Retina (tissue), 1 donor: ENCODE measurements at places on chromosomes 13 and 19.
A peak's percentile ranks its signal among the peaks of the same experiment; 100 is the strongest.

DNA sequence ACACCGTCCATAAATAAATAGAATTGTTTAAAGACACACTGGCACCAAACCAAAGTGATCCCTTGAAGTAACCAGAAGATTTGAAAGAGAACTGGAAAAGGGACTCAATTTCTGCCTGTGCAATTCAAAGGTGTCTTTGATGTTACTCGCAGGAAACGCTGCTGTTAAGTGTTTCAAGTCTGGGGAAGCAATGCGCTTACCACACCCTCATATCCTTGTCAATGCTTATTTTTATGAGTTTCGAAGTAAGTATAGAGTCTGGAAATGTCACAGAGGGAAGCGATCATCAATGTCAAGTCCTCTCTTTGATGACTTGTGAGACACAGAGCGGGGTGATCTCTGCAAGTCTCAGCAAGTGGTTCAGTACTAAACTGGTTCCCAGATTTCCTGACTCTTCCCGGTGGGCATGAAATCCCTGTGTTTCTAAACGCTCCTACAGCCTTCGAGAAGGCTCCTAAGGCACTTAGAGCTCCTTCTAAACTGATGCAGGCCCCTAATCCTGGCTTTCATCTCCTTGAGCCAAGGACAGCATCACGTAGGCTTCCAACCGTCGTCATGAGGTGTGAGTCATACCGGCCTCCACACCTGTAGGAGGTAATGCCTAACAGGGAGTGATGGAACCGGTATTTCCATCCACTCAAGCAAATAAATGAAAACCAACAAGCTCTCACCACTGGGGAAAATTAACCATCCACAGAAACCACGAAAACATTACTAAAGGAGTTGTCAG is 22.8 kb downstream of the SYDE1 start:
- DNase-seq: no peak

GRCh38 chr19:11405846-11406643 is 13.1 kb downstream of the RGL3 start:
- DNase-seq: no peak

- DNase-seq: no peak
These were observed 131.3 kb downstream of the CYSLTR2 start for GRCh38 chr13:48784916-48785548.

DNA sequence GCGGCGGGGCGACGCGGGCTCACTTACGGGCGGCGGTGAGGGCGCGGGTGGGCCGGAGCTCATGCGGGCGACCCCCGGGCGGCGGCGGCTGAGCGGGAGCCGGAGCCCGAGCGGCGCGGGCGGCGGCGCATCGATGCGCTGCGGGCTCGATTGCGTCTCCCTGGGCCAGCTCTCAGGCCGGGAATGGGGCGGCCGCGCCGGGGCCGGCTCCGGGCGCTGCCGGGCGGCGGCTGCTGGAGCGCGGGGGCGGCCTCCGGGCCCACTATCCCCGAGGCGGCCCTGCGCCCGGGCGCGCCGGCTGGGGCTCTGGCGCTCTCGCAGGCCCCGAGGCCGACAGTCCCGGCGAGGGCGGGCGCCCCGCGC is 1.4 kb upstream of the TSHZ3 start:
- peak; percentile 44 for DNase-seq

GRCh38 chr19:19909654-19910053 is 8.9 kb downstream of the ZNF93 start:
- no peak for DNase-seq

DNA sequence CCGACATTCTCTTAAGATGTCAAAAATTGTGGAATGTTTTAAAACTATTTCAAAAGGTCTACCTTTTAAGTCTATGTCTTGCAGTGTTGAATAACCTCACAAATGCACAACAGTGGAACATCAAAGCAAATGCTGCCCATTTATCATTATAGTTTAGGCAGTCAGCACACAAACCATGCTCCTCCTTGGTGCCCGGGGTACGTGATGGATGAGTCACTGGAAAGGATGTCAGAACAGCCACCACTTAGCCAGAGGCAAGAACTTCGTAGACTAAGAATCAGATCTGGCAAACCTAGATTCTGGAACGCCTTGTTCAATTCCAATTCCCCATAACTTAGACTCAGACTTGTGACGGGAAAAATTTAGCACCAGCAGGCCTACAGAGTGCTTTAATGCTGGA is 343.6 kb downstream of the FGF9 start:
- DNase-seq: no peak

DNA sequence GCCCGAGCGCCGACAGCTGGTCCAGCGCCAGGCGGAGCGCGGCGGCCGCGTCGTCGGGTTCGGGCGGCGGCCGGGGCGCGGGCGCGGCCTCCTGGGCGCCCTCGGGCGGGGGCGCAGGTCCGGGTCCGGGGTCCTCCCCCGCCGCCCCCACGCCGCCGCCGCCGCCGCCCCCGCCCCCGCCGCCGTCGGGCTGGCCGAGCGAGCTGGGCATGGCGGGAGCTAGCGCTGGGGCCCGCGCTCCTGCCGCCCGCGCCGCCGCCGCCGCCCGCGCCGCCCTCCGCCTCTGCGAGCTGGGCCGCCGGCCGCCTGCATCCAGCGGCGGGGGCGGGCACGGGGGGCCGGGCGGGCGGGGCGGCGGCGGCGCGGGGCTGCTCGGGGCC is 287 bp downstream of the MEX3D start:
- no peak for DNase-seq

DNA sequence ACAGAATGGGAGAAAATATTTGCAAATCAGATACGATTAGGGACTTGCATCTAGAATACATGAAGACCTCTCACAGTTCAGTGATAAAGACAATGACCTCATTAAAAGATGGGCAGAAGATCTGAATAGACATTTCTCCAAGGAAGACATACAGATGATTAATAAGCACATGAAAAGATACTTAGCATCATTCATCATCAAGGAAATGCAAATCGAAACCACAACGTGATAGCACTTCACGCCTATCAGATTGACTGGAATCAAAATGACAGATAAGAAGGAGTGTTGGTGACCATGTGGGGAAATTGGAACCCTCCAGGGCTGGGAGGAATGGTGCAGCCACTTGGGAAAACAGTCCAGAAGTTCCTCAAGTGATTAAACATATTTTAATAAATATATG is 25.8 kb downstream of the CFAP97D2 start:
- DNase-seq: no peak

DNA sequence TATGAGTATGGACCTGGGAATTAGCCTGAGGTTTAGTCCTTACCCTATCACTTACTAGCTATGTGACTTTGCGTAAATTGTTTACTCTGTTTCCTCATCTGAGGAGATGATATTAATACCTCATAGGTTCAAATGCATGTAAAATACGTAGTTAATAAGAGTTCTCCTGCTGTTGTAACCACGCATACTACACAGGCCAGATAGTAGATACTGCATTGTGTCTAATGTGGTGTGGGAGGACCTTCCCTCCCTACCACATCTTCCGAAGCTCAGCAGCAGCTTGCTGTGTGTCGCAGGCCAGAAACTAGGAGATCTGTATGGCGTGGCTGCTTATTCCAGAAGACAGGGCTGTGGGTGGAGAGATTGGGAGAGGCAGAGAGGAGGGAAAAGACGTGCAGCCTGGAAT is 23.0 kb downstream of the GTF2F2 start:
- DNase-seq: no peak

DNA sequence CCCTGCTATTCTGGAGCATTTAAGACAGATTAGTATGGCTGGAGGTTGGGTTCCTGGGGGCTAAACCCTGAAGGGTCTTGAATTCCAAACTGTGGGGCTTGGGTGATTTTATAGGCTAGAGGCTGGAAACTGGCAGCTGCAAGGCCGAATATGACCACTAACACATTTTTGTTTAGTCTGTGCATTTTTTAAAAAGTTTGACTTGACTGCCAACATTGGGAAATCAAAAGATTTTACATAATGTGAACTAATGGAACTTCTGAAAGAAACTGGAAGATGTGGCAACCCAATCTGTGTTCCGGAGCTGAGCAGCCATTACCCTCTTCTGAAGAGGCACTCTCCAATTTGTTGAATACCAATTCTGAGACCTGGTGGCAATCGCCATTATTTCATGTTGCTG is 5.1 kb downstream of the ZNF784 start:
- no peak for DNase-seq
